ENCODE measurements at places on chromosomes 5 and 9.

DNA sequence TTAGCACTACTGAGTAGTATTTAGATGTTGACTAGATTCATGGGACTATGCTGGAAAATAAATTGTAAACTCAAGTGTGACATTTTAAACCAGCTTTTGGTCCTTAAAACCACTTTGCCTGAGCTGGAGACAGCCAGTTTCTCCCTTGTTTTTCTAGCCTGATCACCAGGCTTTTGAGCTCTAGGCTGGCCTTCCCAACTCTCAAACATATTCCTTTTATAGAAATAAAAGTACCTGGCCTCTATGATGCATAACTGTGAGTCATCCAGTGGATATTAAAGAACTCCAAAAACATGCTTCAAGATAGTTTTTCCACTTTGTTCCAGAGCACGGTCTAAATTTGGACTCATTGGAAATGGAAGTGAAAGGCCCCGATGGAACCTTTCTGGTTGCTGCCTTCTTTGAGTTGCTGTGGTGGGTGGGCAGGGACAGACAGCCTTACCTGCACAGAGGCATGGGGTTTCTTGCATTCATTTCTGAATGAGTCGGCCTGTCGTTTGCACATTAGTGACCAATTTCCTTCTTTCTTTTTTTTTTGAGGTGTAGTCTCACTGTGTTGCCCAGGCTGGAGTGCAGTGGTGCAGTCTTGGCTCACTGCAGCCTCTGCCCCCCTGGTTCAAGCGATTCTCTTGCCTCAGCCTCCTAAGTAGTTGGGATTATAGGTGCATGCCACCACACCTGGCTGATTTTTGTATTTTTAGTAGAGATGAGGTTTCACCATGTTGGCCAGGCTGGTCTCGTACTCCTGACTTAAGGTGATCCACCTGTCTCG, 43.1 kb downstream of the TRIO start:
- DNase-seq = no peak

- no peak for DNase-seq
These were observed 444.7 kb downstream of the HINT1 start for GRCh38 chr5:130720355-130720754.

GRCh38 chr5:2909035-2909434, 157.6 kb upstream of the IRX2 start:
- no peak for DNase-seq

- no peak for DNase-seq
These were observed 93.4 kb downstream of the PIP5K1B start for GRCh38 chr9:68798423-68798822.

GRCh38 chr9:3458806-3459475, 66.9 kb downstream of the RFX3 start:
- no peak for DNase-seq

DNA sequence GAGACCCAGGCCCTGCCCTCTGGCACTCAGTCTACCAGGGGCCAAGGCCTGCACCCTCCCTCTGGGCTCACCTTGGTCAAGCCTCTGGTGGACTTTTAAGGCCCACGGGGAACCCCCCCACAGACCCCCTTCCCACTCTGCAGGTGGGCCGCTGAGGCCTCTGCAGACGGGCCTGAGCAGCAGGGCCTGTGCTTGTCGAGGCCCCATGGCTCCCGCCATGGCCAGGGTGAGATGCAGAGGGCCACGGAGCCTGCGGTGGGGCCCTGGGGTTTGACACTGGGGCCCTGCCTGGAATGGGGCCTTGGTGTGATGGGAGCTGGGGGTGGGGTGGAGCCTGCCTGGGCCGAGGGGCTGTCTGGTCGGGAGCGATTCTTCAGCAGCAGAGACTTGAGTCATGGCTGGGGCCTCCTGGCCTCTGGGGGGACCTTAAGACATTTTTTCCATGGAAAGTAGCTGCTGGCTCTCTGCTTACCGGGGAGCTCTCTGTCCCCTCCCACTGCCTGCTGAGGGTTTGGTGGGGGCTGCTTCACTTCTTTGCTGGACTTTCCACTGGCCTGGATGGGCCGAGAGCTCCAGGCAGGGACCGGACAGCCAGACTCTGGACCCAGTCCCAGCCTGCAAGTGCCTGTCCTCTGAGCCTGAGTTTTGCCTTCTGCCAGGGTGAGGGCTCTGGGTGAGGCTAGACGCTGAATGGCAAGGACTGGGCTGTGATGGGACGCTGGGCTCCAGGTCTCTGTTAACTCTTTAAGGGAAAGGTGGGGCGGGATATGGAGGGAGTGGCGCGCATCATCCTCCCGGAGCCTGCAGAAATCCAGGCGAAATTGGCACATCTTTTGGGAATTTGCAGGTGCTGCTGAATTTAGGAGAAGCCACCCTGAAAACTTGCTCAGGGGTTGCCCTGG, 132.2 kb downstream of the RXRA start:
- no peak for DNase-seq

- DNase-seq = no peak
These were observed 12.5 kb downstream of the ZNF366 start for GRCh38 chr5:72494623-72495124.

GRCh38 chr5:54217826-54218503, 92.4 kb downstream of the ARL15 start:
- DNase-seq = peak; percentile 6

- DNase-seq = no peak
These were observed 1019.0 kb downstream of the CDH18 start for GRCh38 chr5:18968966-18969365.

DNA sequence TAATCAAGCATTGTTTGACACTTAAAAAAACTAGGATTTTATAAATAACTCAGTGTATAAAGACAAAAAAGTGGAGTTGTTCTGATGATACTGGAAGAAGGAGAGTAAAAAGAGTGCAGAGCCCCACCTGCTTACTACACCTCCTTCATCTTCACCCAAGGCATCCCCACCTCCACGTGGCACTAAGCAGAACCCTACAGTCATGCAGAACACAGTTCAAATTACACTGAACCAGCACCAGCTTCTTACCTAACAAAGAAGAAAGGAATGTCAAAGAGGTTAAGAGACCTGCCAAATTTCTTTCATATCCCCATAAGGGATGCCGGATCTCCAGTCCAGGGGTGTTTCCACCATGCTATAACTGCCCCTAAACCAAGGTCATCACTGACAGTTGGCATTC, 55.5 kb downstream of the PDE4D start:
- no peak for DNase-seq

GRCh38 chr9:117704024-117704575, at the start of gene TLR4:
Gene TLR4 (plus strand): TSS chr9:117704403. CDS start chr9:117704473, 70 bp downstream.
- peak; percentile 75 for DNase-seq

GRCh38 chr9:19232823-19233194, 2.3 kb downstream of the DENND4C start:
- DNase-seq = no peak

- no peak for DNase-seq
These were observed 55.3 kb downstream of the ARSB start for GRCh38 chr5:78929833-78930232.

DNA sequence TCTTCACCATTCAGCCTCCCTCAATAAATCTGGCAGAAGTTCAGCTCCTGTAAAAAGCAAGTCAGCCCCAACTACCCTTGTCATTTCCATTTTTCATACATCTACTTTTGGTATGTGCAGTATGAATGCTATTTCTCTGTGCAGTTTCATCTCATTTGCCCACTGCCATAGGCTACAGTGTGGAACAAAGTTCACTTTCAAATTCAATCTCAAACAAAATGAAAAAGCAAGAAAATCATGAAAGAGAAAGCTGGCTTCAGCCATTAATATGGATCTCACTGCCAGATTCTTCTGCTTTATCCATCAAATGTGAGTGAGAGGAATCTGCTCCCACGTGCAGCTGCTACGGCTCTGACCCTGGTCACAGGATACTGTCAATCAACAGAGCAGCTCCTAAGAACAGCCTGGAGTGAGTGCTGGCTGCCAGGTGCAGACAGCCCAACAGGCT, 494.2 kb downstream of the ZNF608 start:
- no peak for DNase-seq

DNA sequence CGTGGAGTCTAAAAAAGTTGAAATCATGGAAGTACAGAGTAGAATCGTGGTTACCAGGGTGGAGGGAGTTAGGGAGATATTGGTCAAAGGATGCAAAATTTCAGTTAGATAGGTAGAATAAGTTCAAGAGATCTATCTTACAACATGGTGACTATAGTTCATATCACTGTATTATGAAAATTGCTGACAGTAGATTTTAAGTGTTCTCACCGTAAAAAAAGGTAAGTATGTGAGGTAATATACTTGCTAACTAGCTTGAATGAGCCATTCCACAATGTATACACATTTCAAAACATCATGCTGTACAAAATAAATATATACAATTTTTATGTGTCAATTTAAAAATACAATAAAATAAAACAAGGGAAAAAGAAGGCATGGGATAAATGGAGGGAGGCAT, 392.1 kb downstream of the CAAP1 start:
- DNase-seq = no peak

- no peak for DNase-seq
These were observed at the start of gene PCDHGA1 for GRCh38 chr5:141330299-141331080. Gene PCDHGA1 (plus strand): TSS chr5:141330514.

DNA sequence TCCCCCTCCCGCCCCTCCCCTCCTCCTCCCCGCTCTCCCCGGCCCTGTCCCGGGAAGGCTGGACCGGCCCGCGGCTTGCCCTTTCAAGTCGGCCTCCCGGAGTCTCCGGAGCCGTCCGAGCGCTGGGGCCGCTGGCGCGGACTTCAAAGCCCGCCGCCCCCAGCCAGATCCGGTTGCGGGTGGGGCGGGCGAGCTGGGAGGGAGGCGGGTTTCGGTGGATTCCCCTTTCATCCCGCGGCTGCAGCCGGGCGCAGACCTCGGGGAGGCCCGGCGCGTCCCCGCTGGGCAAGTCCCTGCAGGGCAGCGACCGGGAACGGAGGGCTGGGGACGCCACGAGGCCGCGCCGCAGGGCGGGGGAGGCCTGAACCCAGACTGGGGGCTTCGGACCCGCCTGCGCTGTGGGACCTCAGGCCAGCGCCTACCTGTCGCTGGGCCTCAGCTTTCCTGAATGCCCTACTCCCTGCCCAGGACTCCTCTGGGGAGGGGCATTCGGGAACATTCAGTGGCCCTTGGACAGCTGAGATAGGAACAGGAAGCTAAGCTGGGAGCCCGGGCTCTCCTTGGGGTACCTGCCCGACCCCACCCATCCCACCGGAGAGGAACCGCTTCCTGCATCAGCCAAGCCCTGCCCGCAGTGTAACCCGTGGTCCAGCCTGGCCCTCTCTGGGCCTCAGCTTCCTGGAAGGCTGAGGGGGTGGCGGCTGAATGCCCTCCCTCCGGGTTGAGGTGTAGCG, 23.4 kb downstream of the C9orf50 start:
- DNase-seq = no peak

DNA sequence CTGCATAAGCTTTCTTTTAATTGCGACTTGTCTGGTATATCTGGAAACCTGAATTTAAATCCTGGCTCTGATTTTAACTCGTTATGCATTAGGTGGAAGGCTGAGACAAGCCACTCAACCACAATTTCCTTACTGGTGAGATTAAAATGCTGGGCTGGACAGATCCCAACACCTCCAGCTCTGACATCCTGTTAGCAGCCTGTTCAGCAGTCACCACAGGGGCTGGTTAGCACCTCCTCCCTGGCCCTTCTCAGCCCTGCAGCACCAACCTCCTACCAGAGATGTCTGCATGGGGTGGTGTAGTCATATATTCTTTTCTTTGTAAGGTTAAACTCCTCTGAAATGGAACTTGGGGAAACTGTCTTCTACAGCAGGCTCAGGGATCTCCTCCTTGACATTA, 156.5 kb upstream of the NFIL3 start:
- DNase-seq = no peak

- DNase-seq = no peak
These were observed 18.5 kb downstream of the SLC12A7 start for GRCh38 chr5:1093361-1093760.

GRCh38 chr9:131276891-131277286, 579 bp upstream of the FAM78A start:
- DNase-seq = no peak

GRCh38 chr5:131224387-131225201, 39.3 kb upstream of the CDC42SE2 start:
- peak; percentile 53 for DNase-seq

GRCh38 chr5:73352649-73353230, 95.8 kb downstream of the FOXD1 start:
- no peak for DNase-seq

- DNase-seq = no peak
These were observed 10.3 kb upstream of the GPSM1 start for GRCh38 chr9:136316896-136317676.

DNA sequence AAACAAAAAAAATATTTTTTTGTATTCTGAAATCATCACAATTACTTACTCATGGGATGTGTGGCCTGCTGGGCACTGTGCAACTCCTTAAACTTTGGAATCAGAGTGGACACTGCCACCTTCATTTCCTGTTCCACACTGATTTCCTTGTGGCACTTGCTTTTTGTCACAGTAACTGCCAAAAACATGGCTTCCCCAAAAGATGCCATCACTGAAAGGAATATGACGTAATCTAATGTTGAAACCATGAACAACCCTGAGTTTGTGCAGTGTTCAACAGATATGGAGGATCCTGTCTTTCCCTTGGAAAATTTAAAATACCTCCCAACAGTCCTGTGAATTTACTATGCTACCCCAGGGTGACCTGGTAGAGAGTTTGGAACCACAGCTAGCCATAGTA, 12.6 kb upstream of the IL12B start:
- no peak for DNase-seq

- DNase-seq = no peak
These were observed 220.3 kb downstream of the COX7C start for GRCh38 chr5:86838083-86838482.

GRCh38 chr9:68711281-68711680, 6.2 kb downstream of the PIP5K1B start:
- DNase-seq = no peak

DNA sequence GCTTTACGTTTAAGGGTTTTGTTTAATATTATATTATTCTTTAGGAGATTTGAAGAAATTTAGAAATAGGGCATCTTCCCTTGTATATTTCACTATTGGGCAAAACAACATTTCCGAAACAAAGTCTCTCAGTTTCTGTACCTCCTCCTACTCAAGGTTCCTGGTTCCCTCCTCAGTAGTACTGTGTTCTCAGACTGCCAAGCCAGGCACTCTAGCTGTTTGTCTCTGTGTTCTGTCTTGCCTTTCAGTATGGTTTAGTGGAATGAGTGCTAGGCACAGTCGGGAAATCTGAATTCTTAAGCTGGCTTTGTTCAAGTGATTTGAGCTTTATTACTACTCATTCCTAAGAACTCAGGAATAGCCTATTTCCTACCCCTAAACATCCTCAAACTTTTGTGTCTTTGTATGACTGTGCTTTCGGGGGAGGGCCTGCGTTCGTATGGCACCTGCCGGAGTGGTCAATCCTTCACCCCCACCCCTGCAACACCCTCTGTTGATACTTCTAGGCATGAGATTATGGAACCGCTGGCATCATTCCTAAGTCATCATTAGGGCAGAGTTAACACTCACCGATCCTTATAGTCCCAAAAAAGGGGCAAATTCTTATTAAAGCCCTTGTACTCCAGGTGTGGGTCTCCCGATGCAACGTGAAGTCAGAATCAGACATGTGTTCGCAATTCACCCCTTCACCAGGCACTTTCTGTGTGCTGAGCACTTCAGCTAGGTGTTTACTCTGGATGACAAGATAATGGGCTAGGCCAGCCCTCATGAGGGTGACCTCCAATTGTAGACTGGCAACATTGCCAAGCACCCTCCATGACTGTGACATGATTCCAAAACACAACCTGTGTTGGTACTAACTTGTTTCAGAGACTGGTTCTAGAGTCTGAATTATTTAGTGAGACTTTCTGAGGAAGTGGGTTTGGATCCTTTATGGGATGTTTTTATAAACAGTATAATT, 24.5 kb downstream of the SNX18 start:
- no peak for DNase-seq

- no peak for DNase-seq
These were observed 7.0 kb downstream of the STOM start for GRCh38 chr9:121362813-121363621.

GRCh38 chr5:96870094-96871026, 5.9 kb upstream of the ERAP2 start:
- peak; percentile 36 for DNase-seq

Data from stimulated activated naive B cell treated with anti-CD40 and anti-IgM and Interleukin-4, amounts not matched to agents 10 μg/mL and 1 μg/mL and 100 μg/mL, for 72 hours (primary cell).